ENCODE measurements at places on chromosomes 4 and X.

DNA sequence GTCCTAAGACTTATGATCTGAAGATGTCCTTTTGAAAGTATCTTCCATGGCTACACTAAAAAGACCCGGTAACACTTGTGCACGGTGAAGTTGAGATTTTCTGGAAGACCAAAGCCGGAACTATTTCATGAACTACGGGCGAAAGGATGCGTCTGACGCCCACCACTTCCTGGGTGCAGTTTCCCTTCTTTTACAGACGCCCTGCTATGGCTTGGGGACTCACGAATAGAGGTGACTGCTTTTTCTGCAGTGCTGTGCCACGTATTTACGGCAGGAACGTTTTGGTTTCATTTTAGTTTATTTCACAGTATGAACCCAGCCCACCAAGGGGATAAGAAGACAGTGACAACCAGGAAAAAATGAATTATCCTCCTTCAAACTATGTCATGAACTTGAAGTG lies 180.4 kb downstream of the AFAP1 start:
- DNase-seq, result peak; percentile 64

DNA sequence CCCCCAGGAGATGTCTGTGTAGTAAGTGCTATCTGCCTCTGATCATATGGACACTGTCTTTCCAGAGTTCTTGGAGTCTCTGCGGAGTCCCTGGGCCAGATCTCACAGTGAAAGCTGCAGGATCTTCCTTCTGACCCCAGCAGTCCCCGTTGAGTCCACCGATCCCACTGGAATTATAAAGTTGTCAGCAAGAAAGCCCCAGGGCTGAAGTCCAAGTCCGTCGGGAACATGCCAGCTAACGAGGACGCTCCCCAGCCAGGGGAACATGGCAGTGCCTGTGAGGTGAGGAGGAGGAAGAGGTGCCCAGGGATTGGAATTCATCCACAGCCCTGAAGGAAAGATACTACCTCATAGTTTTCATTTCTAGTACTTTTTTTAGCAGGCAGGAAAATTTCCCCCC lies 9.3 kb downstream of the ZNF81 start:
- no peak for DNase-seq

GRCh38 chr4:82906469-82906868 lies 5.9 kb downstream of the THAP9 start:
- no peak for DNase-seq

- DNase-seq, result no peak
Measured at GRCh38 chr4:26993539-26993938, 132.9 kb downstream of the STIM2 start.

DNA sequence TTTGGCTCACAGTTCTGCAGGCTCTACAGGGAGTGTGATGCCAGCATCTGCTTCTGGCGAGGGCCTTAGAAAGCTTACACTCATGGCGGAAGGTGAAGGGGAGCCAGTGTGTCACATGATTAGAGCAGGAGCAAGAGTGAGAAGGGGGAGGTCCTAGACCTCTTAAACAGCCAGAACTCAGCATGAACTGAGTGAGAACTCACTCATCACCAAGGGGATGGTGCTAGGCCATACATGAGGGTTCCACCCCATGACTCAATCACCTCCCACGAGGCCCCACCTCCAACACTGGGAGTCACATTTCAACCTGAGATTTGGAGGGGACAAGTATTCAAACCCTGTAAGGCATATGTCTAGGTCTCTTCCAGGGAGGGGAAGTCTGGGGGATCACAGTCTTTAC lies 33.4 kb downstream of the SPRY1 start:
- DNase-seq, result peak; percentile 30

DNA sequence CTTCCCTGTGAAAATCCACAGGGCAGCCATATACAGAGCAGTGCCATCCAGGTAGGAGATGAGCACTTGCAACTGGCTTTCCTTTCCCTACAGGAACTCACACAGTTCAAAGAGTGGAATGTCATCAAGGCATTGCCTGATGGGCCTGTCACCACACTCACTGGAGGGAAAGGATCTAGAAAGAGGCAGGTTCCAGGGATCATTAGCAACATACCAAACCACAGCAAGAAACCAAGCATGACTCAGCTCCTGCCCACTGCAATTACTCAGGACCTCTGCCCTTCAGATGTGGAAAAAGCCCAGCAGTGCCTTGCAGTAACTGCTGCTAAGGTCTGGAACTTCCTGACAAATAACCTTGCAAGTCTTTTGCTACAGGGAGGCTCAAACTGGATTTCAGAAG lies 101.2 kb downstream of the ZNF674 start:
- DNase-seq, result no peak

GRCh38 chrX:112147206-112147605 lies 64.6 kb upstream of the TRPC5 start:
- no peak for DNase-seq

DNA sequence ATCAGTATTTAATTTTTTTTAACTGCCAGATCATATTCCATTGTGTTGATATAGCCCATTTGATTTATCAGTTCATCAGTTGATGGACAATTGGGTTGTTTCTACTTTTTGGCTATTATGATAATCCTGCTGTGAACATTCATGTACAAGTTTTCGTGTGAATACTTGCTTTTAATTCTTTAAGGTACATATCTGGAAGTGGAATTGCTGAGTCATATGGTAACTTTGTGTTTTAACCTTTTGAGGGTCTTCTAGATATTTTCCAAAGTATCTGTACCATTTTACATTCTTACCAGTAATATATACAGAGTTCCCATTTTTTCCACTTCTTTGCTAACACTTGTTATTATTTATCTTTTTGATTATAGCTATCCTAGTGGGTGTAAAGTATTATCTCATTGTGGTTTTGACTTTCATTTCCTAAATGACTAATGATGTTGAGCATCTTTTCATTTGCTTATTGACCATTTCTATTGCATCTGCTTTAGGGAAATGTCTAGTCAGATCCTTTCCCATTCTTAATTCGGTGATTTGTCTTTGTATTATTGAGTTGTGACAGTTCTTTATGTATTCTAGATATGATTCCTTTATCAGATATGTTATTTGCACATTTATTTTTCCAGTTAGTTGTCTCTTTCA lies 75.2 kb upstream of the NUDT6 start:
- DNase-seq, result no peak

DNA sequence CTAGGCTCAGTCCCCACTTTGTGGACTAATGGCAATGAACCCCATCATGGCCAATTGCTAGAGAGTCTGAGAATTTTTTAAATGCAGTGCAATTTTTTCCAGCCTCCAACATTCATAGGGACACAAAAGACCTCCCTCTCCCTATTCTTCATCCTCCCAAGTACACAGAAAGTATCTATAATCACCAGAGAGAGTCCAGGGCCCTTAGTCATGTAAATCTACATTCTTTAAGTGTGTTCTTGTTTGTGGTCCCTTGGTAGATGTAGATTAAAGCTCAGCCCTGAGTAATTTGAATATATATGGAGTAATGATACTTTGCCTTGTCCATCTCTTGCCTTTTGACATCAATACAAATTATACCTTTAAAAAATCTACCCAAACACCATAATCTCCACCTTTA lies 51.3 kb upstream of the ATXN3L start:
- DNase-seq, result no peak

DNA sequence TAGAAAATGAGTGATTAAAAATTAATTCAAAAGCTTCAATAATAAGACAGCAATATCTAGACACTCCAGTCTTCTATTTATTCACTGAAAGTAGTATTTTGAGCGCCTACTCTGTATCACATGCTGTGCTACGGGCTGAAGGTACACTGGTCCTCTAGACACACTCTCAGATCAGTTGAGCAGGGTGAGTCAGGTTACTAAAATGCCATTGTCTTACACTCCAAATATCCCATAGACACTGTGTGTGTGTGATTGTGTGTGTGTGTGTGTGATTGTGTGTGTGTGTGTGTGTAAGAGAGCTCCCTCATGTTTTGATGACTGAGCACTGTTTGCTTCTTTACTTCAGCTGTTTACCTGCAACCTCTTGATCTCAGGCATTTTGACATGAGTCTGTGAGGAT lies 342.8 kb upstream of the BOD1L1 start:
- DNase-seq, result no peak

DNA sequence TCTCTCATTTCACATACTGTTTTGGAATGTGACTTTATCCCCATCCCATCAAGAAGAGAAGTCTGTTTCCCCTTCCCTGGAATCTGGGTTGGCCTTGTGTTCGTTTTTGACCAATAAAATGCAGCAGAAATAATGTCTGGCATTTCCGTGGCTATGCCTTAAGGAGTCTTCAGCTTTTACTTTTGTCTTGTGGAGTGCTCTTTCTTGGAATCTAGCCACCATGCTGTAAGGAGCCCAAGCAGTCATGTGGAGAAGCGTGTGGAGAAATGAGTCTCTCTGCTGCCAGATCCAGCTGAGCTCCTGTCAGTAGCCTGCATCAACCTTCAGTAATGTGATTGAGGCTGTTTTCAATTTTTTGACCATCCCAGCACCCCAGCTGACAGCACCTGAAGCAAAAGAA lies 84.4 kb upstream of the ARMCX2 start:
- DNase-seq, result no peak

DNA sequence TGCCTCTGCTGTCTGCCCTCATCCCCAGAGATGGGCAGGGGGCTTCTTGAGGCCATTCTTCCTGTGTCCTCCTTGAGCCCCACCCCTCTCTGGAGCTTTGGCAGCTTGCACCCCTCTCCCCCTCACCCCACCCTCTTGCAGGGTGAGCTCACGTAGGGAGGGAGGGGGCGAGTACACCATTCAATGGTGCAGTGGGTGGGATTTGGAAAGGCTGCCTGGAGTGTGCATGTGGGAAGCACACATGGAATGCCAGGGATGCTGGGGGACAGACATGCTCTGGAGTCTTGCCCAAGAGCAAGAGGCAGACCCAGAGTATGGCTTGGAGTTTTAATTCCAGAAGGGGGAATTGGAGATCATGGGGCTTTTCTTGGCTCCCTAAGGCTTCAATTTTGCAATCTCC lies 5.6 kb downstream of the PAK3 start:
- DNase-seq, result no peak

GRCh38 chr4:1933700-1934099 lies 62.5 kb downstream of the NSD2 start:
- DNase-seq, result no peak

Measured in stimulated activated CD4-positive, alpha-beta T cell treated with anti-CD3 and anti-CD28 coated beads, Interleukin-4, amount 100 ng/mL, for 1 hour (primary cell).